ENCODE measurements at places on chromosomes 7 and 10.

GRCh38 chr10:7412928-7413282 lies 2.1 kb upstream of the SFMBT2 start:
- DNase-seq, result no peak

GRCh38 chr7:28646376-28647075 lies 234.2 kb downstream of the CREB5 start:
- DNase-seq, result no peak

- no peak for DNase-seq
Measured at GRCh38 chr7:66043681-66044497, 31.7 kb upstream of the ASL start.

GRCh38 chr10:88608052-88608732 lies 21.6 kb downstream of the LIPJ start:
- DNase-seq, result no peak

DNA sequence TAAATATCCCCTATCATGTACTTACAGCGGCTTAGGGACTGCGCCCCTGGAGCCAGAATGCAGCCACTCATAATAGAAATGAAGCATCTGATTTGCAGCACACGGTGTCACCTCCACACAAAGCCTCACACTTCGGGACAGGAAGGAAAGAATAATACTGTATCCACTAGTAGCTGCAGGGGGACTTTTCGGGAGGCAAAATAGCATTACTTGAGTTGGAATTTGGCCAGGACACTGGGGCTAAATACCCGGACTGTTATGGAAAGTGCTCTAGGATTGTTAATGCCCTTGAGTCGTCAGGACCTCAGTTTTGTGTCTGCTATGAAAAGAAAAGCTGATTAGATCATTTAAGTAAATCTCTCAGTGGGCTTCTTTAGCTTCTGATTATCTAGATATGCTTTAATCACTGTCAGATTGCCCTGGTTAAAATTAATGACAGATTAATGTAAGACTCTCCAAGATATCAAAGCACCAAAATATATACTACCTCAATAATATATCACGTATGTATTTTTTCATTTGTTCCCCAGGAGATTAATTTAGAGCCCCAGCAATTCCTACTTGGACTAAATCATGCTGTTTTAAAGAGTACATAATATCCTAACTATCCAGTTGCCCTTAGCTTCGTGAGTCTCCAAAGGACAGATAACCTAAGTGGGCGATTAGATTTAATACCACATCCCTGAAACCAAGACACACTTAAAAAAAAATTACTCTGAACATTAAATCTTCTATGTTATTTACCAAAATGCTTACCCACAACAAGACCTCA lies 173.0 kb upstream of the NEBL start:
- no peak for DNase-seq

- no peak for DNase-seq
Measured at GRCh38 chr7:131203291-131203976, 124.2 kb upstream of the MKLN1 start.

DNA sequence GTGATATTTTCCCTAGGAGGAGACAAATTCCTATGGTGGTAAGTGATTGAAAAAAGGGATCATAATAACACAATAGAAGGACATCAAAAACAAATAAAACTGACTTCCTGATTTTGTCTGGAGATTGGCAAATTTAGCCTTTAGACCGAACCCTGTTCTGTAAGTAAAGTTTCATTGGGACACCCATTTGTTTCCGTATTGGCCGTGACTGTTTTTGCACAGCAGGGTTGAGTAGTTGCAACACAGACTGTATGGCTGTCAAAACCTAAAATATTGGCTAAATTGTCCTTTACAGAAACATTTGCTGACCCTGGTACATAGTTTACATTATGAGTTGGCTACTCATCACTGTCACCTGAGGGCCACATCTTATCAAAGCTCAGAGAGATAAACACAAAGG lies 168.6 kb downstream of the PRKCQ start:
- no peak for DNase-seq

- no peak for DNase-seq
Measured at GRCh38 chr7:68971634-68972340, 626.5 kb upstream of the AUTS2 start.

DNA sequence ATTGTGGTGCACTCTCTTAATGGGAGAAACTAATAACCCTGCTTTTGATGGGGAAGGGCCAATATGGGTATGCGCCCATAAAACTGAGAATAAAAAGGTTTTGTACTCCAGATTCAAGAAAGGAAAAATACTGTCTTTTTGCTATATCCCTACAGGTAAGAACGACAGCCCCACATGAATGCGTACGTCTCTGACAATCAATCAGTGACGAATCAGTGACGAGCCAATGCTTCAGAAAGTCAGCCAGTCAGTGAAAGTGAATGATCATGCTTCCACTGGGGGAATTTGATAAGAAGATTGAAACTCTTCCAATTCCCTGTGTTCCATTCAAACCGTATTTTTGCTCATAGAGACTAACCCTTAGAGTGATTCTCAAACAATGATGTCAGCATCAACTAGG lies 26.3 kb downstream of the ARL5B start:
- no peak for DNase-seq

- no peak for DNase-seq
Measured at GRCh38 chr10:31317652-31318381, 1.2 kb upstream of the ZEB1 start.

- DNase-seq, result no peak
Measured at GRCh38 chr10:131519723-131520605, 208.4 kb upstream of the TCERG1L start.

DNA sequence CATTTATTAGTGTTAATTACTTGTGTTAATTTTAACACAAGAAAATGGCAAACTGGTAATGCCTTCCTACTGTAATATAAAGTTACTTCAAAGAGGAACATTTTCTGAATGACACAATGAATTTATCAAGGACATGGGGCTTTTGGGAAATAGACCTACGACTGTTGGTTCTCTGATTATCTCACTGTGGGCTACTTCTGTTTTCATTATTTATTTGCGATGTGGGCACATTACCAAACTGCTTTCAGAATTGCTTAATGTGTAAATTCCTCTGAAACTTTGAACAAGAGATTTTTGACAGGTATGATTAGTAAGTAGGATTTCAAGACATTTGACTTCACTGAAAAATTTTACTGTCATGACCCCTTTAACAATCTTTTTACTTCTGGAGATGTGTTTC lies 535.6 kb downstream of the CNTNAP2 start:
- no peak for DNase-seq

DNA sequence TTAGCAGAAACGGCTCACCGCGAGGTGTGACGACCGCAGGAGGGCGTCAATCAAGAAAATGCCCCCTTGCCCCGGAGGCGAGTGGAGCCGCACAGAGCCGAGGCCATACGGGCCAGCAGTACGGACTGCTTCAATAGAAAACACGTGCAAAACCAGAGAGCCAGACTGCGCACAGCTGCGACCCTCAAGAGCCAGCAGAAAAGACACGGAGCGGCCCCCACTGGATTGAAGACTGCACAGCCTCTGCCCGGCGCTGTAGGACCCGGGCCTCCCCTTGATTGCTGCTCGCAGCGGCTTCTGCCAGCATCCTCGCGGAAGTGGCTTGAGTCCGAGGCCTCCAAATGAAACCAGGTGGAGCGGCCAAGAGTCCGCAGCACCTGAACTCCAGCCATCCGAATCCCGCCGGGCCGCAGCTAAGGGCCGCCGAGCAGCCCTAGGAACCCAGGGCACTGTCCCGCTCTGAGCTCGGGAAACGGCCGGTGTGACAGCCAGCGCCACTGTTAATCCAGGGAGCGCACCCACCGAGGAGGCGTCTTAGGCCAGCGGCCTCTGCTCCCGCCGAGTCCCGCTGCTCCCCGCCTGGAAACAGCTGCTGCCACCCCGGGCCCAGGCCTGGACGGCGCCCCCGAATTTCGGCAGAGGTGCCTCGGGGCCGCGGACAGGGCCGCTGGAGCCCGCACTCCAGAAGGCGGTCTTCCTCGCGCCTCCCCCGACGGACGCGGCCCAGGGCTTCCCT lies 660 bp upstream of the HHEX start:
- DNase-seq, result peak; percentile 32

GRCh38 chr7:18754766-18755165 lies 259.2 kb downstream of the HDAC9 start:
- DNase-seq, result no peak

Data from C1 segment of cervical spinal cord (tissue), 14 donors.